ENCODE measurements at places on chromosomes 11 and 22. TPM values are rescaled to one million over a fixed set of nuclear protein-coding genes. Genes with fewer than 3 reads are reported as not detected.

Gene CDC42EP1
- not detected for total RNA-seq

Gene DCHS1
- 0.53 TPM for total RNA-seq

Gene SMTNL1
- not detected for total RNA-seq

Gene ESAM
- total RNA-seq = 0.49 TPM

Gene CENPM
- total RNA-seq = 217 TPM

Gene RAG2
- total RNA-seq = not detected

Gene PLAAT4
- 1.4 TPM for total RNA-seq

Gene ROBO4
- not detected for total RNA-seq

Measured in OCI-LY7 (cell line).